ENCODE measurements at places on chromosomes 2 and 18. TPM values are rescaled to one million over a fixed set of nuclear protein-coding genes. Genes with fewer than 3 reads are reported as not detected.
A peak's percentile ranks its signal among the peaks of the same experiment; 100 is the strongest.

Gene TACR1
- total RNA-seq = 0.09 TPM

Gene ZNF892
- total RNA-seq = 17.0 TPM

Gene LDLRAD4
- 26.2 TPM for total RNA-seq

Gene KYNU
- total RNA-seq = 0.20 TPM

Gene MOGAT1
- total RNA-seq = not detected

DNA sequence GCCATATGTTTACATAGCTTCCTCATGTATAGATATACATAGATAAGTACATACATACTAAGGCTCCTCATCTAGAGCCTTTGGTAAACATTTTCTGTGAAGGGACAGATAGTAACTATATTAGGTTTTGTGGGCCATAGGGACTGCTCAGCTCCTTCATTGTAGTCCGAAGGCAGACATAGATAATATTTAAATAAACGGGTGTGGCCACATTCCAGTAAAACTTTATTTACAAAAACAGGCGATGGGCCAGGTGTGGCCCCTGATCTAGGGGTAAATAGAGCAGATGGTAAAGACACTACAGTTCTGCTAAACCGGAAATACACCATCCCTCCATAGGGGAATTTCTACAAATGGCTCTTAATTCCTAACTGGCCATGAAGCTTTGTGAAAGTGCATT, 7.3 kb downstream of the COQ10B start:
- no peaks in the 10 kb centered on the region for H3K27me3 ChIP-seq
- peaks cover 7% of the 10 kb centered on the region for H3K36me3 ChIP-seq
- DNase-seq = no peak
- H3K4me3 ChIP-seq = no peak overlapping the region

DNA sequence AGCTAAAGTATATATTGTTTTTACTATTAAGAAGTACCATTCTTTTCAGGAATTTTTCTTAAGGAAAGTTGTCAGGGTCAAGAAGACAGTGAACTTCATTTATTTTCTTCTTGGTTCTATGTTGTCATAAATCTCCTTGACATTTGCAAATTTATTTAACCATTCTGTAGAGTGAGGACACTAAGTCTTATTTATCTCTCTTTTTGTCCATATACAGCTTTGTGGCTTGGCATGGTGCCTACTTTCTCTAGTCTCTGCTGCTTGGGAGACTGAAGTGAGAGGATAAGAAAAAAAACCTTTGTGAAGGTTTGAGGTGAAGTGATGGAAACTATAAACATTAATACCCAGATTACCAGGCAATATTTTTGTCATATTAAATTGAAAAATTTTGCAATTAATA, 1389.4 kb downstream of the SUCLG1 start:
- peaks cover 3% of the 10 kb centered on the region for H3K27me3 ChIP-seq
- no peak for DNase-seq
- H3K36me3 ChIP-seq = no peaks in the 10 kb centered on the region

DNA sequence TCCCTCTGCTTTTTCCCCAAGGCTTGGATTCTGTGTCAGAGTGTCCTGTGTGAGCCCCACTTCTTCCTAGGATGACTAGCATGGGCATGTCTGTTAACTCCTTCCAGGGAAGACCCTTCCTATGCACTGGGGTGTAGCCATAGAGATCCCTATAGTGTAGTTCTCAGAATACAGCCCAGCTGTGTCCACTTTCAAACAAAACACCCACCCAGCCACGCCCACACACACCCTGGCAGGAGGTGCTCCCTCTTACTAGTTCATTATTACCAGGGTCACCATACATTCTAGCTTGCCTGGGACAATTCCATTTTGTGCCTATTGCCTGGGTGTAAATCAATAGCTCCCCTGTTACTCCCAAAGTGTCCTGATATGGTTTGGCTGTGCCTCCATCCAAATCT, 195.6 kb downstream of the MYCN start:
- H3K36me3 ChIP-seq = no peaks in the 10 kb centered on the region
- no peak overlapping the region for H3K27ac ChIP-seq
- peaks cover 9% of the 10 kb centered on the region for H3K4me1 ChIP-seq

DNA sequence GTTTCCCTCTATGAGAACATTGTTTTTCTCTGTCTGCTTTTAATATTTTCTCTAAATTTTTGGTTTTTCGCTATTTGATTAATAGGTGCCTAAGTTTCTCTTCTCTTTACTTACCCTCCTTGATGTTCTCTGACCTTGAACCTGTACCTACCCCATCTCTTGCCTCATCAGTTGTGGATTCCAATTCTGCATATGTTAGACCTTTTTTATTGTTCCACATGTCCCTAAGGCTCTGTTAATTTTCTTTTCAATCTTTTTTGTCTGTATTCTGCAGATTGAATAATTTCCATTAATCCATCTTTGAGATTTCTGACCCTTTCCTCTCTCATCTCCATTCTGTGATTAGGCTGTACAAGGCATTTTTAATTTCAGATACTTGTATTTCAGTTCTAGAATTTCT, 23.1 kb downstream of the RELCH start:
- no peaks in the 10 kb centered on the region for H3K4me1 ChIP-seq
- no peak overlapping the region for H3K4me3 ChIP-seq
- H3K36me3 ChIP-seq = peaks cover 36% of the 10 kb centered on the region
- DNase-seq = no peak
- no peak overlapping the region for H3K27ac ChIP-seq

DNA sequence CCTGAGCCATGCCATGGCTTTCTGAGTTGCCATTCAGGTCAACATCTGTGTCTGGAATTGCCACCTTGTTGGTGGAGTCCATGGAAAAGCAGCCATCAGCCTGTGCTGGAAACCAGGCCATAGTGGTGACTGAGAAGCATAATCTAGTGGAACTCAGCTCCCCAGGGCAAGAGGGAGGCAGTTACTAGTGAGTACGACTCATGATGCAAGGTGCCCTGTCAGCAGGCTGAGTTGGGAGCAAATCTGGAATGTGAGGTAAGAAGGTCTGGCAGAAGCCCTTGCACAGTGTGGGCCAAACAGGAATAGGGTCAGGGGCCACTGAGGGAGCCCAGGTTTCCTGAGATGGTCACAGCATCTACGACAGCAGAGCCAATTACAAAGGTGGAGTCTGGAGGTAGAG, 37.1 kb downstream of the SULT1C2 start:
- H3K36me3 ChIP-seq = no peaks in the 10 kb centered on the region
- DNase-seq = no peak
- peaks cover 3% of the 10 kb centered on the region for H3K4me1 ChIP-seq
- H3K4me3 ChIP-seq = no peak overlapping the region
- peaks cover 64% of the 10 kb centered on the region for H3K27me3 ChIP-seq
- H3K27ac ChIP-seq = no peak overlapping the region

- H3K4me3 ChIP-seq = no peak overlapping the region
- H3K27ac ChIP-seq = no peak overlapping the region
- H3K4me1 ChIP-seq = no peaks in the 10 kb centered on the region
- H3K36me3 ChIP-seq = no peaks in the 10 kb centered on the region
Observed at GRCh38 chr2:133304344-133304743, 263.9 kb downstream of the NCKAP5 start.

DNA sequence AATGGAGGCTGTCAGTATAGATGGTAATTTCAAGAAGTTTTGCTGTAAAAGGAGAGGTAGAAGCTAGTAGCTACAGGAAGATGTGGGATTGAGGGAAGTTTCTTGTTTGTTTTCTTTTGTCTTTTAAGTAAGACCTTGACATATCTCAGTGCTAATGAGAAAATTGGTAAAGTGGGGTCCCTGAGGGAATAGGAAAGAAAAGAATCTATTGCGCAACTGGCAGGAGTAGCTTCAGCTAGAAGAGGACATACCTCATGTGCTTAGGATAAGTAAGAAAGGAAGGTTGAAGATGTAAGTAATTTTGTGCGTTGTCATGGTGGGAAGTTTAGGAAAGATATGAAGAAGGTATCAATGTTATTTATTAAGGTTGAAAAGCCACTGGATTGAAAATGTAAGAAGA, 8.4 kb upstream of the IKZF2 start:
- no peak overlapping the region for H3K27ac ChIP-seq
- no peaks in the 10 kb centered on the region for H3K27me3 ChIP-seq
- no peak for DNase-seq

- H3K36me3 ChIP-seq = no peaks in the 10 kb centered on the region
- peaks cover 13% of the 10 kb centered on the region for H3K4me1 ChIP-seq
- H3K27ac ChIP-seq = no peak overlapping the region
- DNase-seq = peak; percentile 26
Observed at GRCh38 chr2:85710687-85711577, 16.8 kb downstream of the GNLY start.

GRCh38 chr18:21571772-21572171, 28.7 kb downstream of the ESCO1 start:
- peak overlapping the region; percentile 5 for H3K27ac ChIP-seq
- H3K36me3 ChIP-seq = peaks cover 44% of the 10 kb centered on the region
- DNase-seq = no peak
- no peak overlapping the region for H3K4me3 ChIP-seq

- peaks cover 1% of the 10 kb centered on the region for H3K36me3 ChIP-seq
- H3K4me1 ChIP-seq = peaks cover 21% of the 10 kb centered on the region
- peak overlapping the region; percentile 75 for H3K27ac ChIP-seq
- H3K27me3 ChIP-seq = peaks cover 11% of the 10 kb centered on the region
- no peak overlapping the region for H3K4me3 ChIP-seq
- DNase-seq = no peak
Observed at GRCh38 chr2:234081970-234082822, 31.7 kb downstream of the SPP2 start.

GRCh38 chr2:143718745-143719144, 589.5 kb downstream of the ARHGAP15 start:
- DNase-seq = no peak
- peaks cover 5% of the 10 kb centered on the region for H3K36me3 ChIP-seq
- H3K27me3 ChIP-seq = no peaks in the 10 kb centered on the region
- H3K4me3 ChIP-seq = no peak overlapping the region
- peaks cover 35% of the 10 kb centered on the region for H3K4me1 ChIP-seq

- H3K4me3 ChIP-seq = no peak overlapping the region
- H3K27me3 ChIP-seq = no peaks in the 10 kb centered on the region
- peaks cover 42% of the 10 kb centered on the region for H3K36me3 ChIP-seq
Observed at GRCh38 chr2:151277067-151277466, 12.4 kb downstream of the NMI start.

DNA sequence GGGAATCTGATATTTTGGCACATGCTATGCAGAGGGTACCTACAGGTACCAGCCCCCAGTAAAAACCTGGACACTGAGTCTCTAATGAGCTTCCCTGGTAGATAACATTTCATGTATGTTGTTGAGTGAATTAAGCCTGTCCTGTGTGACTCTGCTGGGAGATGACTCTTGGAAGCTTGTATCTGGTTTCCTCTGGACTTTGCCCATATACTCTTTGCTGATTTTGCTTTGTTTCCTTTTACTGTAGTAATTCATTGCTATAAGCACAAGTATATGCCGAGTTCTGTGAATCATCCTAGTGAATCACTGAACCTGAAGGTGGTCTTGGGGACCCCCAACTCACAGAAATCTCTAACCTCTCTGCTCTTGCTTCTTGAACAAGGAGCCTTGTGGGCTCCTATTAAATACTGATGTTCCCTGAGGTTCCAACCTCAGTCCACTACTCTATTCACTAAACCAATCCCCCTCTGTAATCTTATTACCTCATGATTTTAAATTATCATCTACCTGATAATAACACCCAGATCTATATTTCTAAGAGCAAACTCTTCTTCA, 94.3 kb upstream of the WDSUB1 start:
- peaks cover 17% of the 10 kb centered on the region for H3K36me3 ChIP-seq
- H3K27me3 ChIP-seq = no peaks in the 10 kb centered on the region
- no peaks in the 10 kb centered on the region for H3K4me1 ChIP-seq
- H3K4me3 ChIP-seq = no peak overlapping the region
- DNase-seq = no peak
- H3K27ac ChIP-seq = no peak overlapping the region

DNA sequence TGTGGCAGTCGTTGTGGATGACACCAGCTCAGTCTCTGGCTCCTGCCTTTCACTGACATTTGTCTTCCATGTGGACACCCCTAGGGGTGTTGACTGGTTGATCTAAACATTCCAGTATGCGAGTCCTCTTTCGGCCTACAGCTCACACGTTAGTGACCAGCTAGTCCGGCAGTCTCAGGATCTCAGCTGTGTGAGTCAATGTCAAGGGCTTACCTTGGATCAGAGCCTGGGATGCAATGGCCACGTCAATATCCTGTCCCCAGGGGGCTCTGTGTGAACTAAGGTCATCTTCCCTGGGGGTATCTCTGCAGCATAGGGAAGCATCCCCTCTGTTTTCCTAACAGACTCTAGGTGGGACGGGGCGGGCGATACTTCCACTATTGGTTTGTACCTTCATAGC, 35.1 kb upstream of the YWHAQ start:
- no peak overlapping the region for H3K27ac ChIP-seq
- H3K27me3 ChIP-seq = peaks cover 14% of the 10 kb centered on the region
- no peak for DNase-seq
- H3K4me3 ChIP-seq = no peak overlapping the region
- H3K4me1 ChIP-seq = no peaks in the 10 kb centered on the region

DNA sequence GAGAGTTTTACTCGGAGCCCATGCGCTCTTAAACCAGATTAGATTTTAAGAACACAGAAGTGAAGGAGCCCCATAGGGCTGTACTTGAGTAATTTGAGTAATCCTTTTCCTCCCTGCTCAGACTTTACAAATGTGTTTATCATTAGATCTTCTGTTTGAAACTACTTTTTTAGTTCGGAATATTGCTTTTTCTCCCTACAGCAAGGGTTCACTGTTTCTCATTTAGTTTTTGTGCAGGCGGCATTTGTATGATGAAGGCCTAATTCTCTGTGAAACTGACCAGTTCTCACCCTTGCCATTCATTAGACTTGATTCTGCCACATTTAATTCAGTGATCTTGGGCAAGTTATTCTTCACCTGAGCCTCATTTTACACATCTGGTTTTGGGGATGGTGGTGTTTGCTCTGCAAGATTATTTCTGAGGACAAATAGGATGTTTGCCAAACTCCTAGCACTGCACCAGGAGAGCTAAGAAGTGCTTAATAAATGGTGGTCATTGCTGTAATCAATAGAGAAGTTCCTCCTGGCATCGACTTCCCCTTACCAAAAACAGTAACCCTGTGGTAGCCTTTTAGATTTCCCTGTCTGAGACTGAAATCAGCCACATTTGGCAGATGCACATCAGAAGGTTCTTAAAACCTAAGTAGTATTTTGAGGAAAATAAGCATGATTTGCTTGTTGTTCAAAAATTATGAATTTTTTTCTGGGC, 2.2 kb downstream of the B3GNT2 start:
- peaks cover 42% of the 10 kb centered on the region for H3K4me1 ChIP-seq
- no peak for DNase-seq
- peak overlapping the region; percentile 86 for H3K4me3 ChIP-seq
